ENCODE measurements at places on chromosomes 5 and 9.

- no peak for DNase-seq
Measured at GRCh38 chr5:26427281-26427680, 611.1 kb downstream of the CDH9 start.

DNA sequence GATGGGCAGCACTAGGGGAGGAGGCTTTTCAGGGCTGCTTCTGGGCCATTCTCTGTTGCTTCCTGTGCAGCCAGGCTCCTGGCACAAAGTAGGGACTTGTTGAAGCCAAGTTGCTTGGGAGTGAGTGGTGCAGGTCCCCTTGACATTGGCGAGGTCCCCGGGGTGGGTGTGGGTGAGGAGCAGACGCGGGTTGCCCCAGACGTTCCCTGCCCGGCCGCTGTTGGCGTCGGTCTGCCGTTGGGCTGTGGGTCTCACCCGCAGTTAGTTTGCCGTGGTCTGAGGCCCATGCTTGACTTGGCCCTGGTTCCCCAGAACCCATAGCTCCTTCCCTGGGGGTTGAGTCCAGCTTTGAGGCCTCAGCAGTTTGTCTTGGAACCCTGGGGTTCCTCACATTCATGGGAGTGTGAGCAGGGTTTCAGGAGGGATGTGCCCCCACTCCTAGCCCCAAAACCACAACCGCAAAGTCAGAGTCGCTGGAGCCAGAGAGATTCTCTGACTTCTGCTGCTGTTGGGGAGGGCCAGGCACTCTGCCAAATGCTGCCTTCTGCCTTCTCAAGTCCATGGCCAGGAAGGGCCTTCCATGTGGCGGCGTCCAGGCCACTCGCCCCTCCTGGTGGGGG lies 77.5 kb downstream of the RXRA start:
- DNase-seq = no peak

GRCh38 chr5:68548959-68549676 lies 333.6 kb downstream of the PIK3R1 start:
- DNase-seq = peak; percentile 72

DNA sequence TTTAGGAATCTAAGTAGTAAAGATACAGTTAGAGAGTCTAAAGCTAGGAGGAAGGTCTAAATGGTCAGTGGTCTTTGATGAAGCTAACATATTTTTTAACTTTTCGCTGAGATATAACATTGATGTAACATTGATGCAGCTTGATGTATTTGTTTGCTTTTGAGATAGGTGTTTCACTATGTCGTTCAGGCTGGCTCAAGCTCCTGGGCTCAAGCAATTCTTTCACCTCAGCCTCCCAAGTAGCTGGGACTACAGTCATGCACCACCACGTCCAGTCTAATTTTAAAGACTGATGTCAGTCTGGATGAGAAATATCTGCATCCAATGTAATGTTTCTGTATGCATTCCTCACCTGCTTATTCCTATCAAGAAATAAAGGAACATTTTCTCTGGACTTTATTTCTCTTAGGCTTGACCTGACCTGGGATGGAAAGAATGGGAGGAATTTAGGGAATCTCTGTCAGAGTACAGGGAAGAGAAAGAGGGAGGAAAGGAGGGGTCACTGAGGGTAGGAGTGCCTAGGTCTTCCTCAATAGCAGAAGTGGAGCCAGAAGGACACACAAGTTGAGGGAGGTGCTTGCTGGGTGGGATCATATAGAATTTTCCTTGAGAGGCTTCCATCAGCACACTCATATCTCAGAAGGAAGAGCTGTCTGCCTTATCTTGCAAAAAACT lies 101.5 kb upstream of the GPBP1 start:
- DNase-seq = no peak

- no peak for DNase-seq
Measured at GRCh38 chr5:164420161-164420560, 914.7 kb downstream of the MAT2B start.

DNA sequence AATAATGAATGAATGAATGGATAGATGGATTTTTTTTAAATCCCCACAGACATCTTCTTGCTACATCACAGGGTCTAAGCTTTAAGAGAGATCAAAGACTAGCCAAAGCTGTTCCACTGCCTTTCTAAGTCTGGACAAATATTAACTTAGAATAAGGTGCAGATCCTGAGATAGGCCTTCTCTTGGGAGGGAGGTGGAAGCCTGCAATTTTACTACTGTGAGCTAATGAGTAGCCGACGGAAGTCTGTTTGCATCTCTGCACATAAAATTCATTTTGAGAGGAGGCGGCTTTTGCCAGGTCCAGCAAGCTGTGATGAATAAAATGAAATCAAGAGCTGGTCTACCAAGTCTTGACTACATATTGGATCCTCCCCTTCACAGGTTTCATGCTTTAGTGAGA lies 484.9 kb downstream of the TMEM38B start:
- no peak for DNase-seq

DNA sequence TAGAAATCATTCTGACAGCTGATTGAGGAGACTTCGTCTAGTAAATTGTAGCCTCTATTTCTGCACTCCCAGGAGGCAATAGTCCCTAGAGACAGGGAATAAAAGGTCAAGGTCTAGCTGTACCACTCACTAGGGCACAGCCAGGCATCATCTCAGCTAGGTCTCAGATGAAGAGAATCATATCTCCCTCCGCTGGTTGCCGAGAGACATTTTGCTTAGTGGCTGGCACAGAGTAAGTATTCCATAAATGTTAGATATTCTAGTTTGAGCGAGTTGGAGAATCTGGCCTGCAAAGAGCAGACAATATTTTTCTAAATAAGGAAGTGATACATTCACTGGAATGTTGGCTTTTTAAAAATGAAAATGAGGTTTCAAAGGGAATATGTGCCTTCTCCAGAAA lies 180.4 kb upstream of the ACTBL2 start:
- no peak for DNase-seq

DNA sequence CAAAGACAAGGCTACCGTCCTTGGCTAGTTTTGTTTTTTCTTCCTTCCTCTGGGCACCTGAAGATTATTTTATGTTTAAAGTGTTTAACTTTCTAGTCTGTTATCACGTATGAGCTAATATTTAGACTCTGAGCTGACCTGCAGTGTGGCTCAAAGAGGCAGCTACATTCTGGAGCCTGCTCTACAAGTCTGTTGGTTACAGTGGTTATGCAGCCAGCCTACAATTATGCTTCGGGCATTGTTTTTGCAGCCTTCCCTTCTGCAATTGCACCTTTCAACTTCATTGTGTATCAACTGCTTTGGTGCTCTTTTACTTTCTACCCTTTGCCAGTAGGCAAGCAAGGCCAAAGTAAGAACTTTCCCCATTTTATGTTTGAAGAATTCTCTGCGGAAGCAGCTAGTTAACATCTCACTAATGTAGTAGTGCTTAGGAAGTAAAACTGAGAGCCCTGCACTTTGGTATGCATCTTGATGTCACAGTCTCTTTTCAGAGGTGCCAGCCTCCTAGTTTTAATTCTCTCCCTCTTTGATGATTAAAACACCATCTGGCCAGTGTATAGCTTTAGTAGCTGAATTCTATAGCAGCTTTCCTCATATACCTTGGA lies 322.1 kb downstream of the FAM170A start:
- DNase-seq = no peak

DNA sequence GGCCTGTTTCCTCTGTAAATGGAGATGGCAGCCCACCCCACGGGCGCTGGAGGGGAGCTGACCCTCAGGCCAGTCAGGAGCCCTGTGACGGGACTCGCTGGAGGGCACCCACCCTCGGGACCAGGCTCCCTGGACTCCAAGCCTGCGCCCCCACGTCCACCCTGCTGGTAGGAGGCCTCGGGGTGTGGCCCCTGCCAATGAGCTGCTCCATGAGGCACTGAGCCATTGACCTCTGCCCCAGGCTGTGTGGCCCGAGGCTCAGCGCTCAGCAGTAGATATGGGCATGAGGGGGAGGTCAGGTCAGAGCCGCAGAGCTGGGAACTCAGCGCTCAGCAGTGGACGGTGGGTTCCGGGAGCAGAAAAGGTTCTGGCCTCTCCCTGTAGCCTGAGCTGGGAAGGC lies 52.3 kb upstream of the EGFL7 start:
- no peak for DNase-seq

DNA sequence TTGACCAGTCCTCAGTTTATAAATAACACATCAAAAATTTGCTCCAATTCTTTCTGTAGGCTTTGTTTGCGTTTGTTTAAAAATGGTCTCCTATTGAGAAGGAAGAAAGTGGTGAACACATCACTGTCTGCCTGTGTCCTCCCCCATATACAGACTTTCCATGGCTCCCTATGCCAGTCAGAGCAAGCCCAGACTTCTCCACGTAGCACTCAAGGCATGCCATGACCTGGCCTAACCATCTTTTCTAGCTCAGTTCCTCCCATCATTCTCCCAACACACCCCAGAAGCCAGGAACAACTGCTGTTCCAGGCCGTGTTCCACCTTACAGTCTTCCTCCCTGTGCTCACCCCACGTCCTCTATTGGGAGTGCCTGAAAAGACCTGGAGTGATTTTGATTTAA lies 129.6 kb upstream of the ZNF618 start:
- no peak for DNase-seq

DNA sequence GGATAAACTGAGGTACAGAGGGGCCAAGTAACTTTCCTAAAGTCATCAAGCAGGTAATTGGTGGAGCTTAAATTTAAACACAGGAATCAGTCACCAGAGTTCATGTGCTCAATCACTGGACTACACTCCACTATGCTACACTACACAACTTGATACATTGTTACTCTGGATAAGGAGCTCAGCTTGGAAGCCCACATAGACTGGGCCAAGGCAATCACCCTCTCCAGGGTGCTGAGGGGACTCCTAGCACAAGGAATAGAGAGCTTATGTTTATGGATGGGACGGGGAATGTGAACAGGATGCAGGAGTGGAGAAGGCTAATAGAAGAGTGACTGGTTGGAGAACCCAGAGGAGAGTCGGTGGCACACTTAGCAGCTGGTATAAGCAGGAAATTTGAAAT lies 113.5 kb upstream of the NFIB start:
- DNase-seq = no peak

GRCh38 chr5:21646469-21646868 lies 1206.7 kb downstream of the CDH12 start:
- no peak for DNase-seq

GRCh38 chr5:154352960-154353548 lies 92.7 kb upstream of the SAP30L start:
- DNase-seq = no peak

DNA sequence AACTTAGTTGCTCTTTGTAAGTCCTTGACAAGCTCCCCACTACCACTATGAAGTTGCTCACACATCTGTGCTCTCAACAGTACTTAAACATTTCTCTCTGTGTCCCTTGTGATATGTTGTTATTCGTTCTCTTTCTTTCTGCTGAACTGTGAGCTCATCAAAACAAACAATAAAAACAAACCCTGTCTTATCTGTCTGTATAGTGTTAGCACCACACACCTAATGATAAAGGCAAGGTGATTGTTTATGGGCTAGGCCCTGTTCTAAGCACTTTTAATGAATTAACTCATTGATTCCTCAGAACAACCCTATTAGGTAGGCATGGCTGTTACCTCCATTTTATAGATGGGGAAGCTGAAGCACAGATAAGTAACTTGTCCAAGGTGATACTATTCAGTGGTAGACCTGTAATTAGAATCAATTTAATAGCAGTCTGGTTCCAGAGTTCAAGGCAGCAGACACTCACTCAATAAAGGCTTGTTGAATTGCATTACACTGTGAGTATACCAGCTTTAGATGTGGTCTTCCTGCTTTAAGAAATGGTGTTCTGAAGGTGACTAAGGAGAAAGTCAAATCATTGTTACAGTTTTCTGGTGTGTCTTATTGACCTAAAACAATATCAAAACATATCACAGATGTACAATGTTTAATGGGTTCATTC lies 153.6 kb upstream of the ELL2 start:
- no peak for DNase-seq

GRCh38 chr5:137201876-137202275 lies 297.2 kb downstream of the SPOCK1 start:
- no peak for DNase-seq

All from NCI-H187 (cell line).